ENCODE measurements at places on chromosomes 12 and 14. TPM values are rescaled to one million over a fixed set of nuclear protein-coding genes. Genes with fewer than 3 reads are reported as not detected.

The SERPINA9 gene
- total RNA-seq, result not detected

The TCL1B gene
- not detected for total RNA-seq

The EML1 gene
- total RNA-seq, result 47.8 TPM

The PPP1R36 gene
- total RNA-seq, result 0.51 TPM

DNA sequence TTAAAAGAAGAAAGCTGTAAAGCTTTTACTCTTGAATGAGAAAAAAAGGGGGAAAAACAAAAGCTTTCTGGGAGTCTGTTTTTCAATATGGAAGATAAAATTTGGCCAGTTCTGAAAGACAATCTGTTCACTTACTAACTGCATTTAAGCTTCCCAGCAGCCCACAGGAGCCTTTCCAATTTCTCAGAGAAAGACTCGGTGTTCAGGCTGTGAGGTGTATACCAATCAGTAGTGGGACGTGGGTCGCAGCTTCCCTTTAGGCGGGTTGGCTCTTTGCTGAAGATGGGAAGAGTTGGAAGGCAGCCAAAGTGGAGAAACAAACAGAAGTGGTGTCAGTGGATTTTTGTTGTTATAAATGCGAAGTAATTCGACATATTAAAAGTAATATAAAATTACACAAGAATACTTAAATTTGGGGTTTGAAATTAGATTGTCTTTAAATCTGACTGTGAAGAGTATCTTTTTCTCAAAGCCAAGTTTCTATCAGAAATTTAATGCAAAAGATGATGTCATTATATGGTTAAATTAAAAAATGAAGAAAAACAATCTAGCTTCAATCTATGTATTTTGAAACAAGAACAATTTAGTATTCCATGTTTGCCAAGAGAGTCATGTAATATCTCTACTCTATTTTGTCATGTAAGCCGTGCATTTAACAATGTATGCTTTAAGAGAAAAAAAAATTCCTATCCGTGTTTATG is 590.2 kb upstream of the ATXN7L3B start:
- no peak for DNase-seq
- H3K27me3 ChIP-seq, result no peaks in the 10 kb centered on the region
- H3K27ac ChIP-seq, result no peak overlapping the region

DNA sequence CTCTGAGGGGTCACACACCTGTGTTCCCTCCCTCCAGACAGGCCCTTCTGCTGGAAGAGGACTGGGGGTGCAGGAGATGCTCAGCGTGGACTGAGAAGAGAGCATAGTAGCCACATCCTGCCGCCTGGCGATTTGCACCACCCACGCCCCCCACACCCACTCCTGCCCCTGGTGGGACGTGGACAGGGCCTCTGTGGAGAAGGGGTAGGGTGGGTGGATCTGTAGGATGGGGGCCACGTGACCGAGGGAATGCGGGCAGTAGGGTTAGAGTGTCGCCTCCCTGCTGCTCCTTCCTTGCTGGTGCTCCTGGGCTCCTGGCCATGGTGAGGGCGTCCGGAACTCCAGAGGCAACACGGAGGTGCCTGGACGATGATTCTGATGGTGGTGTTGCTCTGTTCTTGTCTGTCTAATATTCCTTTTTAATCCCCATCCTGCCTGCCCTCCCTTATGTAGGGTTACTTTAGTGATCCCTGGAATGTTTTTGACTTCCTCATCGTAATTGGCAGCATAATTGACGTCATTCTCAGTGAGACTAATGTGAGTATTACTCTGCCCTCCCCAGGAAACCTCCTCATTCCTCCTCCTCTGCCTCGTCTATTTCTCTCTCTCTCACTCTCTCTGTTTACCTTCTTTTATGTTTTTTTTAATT is 161.5 kb upstream of the FKBP4 start:
- H3K27ac ChIP-seq, result no peak overlapping the region
- H3K36me3 ChIP-seq, result no peaks in the 10 kb centered on the region
- H3K27me3 ChIP-seq, result no peaks in the 10 kb centered on the region
- H3K4me3 ChIP-seq, result no peak overlapping the region
- DNase-seq, result no peak
- H3K4me1 ChIP-seq, result no peaks in the 10 kb centered on the region

- H3K4me3 ChIP-seq, result no peak overlapping the region
- H3K27ac ChIP-seq, result no peak overlapping the region
- no peak for DNase-seq
- no peaks in the 10 kb centered on the region for H3K36me3 ChIP-seq
These were observed 7.9 kb upstream of the CEP170B start for GRCh38 chr14:104856869-104857860.

- H3K27ac ChIP-seq, result no peak overlapping the region
- H3K4me1 ChIP-seq, result no peaks in the 10 kb centered on the region
- no peaks in the 10 kb centered on the region for H3K27me3 ChIP-seq
- no peak overlapping the region for H3K4me3 ChIP-seq
- DNase-seq, result no peak
These were observed 68.7 kb downstream of the ARF6 start for GRCh38 chr14:49961270-49962222.

DNA sequence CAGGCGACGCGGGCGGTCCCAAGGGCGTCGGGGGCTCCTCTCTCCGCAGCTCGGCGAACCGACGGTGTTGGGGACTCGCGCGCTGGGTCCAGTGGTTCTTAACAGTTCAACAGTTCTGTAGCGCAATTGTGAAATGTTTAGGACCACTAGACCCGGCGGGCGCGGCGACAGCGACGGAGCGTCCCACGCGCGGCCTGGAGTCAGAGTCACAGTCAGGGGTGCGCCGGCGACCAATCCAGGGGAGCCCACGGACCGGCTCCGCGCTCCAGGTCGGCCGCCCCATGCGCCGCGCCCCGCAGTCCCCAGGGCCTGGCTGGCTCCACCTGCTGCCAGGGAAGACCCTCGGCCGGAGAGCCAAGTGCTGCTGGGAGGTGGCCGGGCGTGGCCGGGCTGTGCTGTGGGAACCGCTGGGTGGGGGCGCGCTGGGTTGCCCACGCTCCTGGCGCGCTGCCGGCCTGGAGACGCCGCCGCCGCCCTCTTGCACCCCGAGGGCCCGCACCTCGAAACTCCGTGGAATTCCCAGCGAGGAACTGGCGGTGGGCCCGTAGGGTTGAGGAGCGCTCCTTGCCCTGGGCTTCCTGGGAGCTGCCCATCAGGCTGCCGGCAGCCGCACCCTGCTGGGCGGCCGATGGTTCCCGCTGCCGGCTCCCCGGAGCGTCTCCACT is 20.9 kb upstream of the KIF26A start:
- H3K4me3 ChIP-seq, result no peak overlapping the region
- no peaks in the 10 kb centered on the region for H3K36me3 ChIP-seq
- peaks cover 28% of the 10 kb centered on the region for H3K27me3 ChIP-seq
- DNase-seq, result no peak

DNA sequence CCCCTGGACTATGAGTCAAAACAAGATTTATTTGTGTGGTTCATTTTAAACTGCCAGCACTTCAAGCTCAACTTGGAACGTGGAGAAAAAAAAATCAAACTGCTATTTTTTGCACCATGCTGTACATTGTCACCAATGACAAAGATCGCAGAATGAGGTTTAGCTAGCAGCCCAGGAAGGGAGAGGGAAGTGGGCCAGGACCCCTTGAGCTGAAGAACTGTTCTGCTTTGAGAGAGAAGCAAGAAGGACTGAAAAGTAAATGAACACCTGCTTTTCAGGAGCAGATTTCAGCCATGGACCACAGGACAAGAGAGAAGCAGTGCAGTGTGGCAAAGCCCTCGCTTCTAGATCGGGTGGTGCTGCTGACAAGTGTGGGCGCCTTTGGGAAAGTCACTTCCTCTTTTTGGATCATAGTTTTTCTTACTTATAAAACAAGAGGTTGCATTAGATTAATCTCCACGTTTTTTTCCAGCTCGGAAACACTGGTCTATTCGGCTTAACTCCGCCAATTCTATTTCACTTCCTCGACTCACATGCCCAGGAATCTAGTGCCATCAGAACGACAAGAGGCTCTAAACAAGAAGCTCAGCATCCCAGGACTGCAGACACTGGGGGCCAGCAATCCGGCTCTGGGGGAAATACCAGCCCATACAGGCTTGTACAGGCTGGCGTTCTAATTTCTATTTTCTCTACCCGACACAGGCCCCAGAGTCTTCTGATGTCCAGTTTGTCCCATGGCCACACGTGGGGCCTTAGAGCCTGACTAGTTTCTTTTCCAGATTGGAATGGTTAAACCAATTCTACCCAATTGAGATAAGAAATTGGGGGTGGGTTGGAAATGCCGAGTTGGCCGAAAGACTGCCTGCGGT is 129.9 kb downstream of the CRACR2A start:
- H3K27me3 ChIP-seq, result no peaks in the 10 kb centered on the region
- no peak for DNase-seq
- H3K36me3 ChIP-seq, result no peaks in the 10 kb centered on the region
- no peaks in the 10 kb centered on the region for H3K4me1 ChIP-seq
- H3K27ac ChIP-seq, result no peak overlapping the region

DNA sequence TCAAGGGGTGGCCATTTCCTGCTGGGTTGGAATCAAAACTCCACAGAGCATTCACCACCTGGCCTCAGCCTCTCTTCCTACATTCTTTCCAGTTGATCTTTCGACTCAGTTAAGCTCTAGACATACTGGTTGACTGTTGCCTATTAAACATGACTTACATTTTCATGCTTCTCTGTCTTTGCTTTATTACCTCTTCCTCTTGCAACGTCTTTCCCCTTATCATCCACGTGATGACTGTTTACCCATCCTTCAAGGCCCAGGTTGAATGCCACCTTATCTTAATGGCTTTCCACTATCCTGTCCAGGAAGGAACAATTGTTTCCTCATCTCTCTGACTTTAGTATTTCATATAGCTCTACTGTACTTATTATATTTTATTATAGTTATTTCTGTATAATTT is 24.4 kb upstream of the CCDC175 start:
- no peak overlapping the region for H3K27ac ChIP-seq
- no peak for DNase-seq
- no peaks in the 10 kb centered on the region for H3K4me1 ChIP-seq
- H3K4me3 ChIP-seq, result no peak overlapping the region

- no peak overlapping the region for H3K4me3 ChIP-seq
- H3K4me1 ChIP-seq, result peaks cover 10% of the 10 kb centered on the region
- H3K27me3 ChIP-seq, result no peaks in the 10 kb centered on the region
- no peak overlapping the region for H3K27ac ChIP-seq
These were observed 3.3 kb downstream of the DCN start for GRCh38 chr12:91179315-91179714.

DNA sequence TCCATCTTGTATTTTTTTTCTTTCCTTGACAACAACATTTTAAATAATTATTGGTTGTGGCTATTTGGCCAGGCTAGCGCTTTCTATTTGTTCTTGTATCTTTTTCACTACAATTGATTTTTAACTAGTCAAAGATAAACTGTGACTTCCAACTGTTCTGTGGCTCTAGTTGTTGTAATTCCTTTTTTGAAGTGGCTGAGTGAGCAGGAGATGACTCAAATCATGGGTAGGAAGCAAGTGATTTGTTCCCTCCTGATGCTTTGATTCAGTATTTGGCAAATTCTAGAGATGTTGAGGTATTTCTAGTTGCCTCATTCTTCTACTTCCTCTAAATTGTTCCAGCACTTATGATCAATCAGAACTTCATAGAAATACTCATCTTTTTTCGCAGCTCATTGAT is 633.5 kb downstream of the RERGL start:
- H3K4me3 ChIP-seq, result no peak overlapping the region
- no peaks in the 10 kb centered on the region for H3K36me3 ChIP-seq
- H3K27me3 ChIP-seq, result no peaks in the 10 kb centered on the region

DNA sequence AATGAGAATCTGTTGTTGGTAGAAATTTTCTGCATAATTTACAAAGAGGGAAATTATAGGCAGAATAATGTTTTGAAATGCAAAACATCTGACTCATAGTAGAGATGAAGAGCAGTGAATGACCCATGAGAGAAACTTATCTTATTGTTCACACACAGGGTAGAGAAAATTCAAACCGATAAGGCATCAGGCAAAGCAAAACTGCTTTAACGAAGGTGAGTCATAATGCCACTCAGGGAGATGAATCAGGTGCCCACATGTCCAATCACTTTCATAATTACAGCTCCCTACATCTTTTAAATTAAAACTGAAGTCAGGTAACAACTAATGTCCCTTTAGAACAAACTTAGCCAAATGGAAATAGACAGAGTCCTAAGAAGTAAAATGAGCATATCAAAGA is 265.6 kb upstream of the GARIN6 start:
- H3K36me3 ChIP-seq, result no peaks in the 10 kb centered on the region
- no peaks in the 10 kb centered on the region for H3K4me1 ChIP-seq
- no peak for DNase-seq
- no peak overlapping the region for H3K27ac ChIP-seq
- H3K4me3 ChIP-seq, result no peak overlapping the region

DNA sequence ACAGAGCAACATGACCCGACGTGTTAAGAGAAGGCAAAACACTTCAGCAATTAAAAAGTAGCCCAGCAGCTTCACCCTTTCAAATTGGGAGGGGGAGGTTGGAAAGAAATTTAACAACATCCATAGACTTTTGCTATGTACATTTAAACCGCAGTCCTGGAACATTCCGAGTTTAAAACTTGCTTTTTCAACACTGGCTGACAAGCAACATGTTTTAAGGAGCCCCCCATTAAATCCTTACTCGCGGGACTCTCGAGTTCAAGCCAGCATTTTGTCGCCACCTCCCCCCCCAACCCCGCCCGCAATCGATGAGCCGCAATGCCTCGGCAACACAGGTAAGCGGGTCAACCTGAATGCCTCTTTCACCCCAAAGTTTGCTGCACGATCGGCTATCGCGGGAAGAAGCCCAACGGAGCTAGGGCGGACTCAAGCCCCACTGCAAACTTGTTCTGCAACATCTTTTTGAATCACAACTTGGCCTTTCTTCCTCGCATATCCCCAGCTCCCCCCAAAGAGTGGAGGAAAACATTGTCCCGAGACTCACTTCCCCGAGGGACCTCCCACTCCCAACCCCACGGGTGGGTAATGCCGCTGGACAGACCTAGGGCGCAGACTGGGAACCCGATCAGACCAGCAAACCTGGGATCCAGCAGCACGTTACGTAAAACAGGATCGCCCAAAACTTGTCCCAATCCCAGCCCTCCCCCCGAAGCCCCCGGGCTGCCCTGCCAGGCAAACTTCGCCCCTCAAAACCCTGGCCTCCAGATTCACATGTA is 777 bp downstream of the ZFP36L1 start:
- peak overlapping the region; percentile 98 for H3K27ac ChIP-seq
- no peaks in the 10 kb centered on the region for H3K27me3 ChIP-seq
- H3K36me3 ChIP-seq, result peaks cover 8% of the 10 kb centered on the region
- DNase-seq, result peak; percentile 39

GRCh38 chr12:22169376-22169775 is 123.4 kb downstream of the CMAS start:
- no peak for DNase-seq
- H3K36me3 ChIP-seq, result no peaks in the 10 kb centered on the region
- H3K27ac ChIP-seq, result no peak overlapping the region

GRCh38 chr12:130156652-130157275 is 5.5 kb upstream of the FZD10 start:
- DNase-seq, result no peak
- H3K27me3 ChIP-seq, result peaks cover 5% of the 10 kb centered on the region
- no peaks in the 10 kb centered on the region for H3K4me1 ChIP-seq
- H3K36me3 ChIP-seq, result no peaks in the 10 kb centered on the region

DNA sequence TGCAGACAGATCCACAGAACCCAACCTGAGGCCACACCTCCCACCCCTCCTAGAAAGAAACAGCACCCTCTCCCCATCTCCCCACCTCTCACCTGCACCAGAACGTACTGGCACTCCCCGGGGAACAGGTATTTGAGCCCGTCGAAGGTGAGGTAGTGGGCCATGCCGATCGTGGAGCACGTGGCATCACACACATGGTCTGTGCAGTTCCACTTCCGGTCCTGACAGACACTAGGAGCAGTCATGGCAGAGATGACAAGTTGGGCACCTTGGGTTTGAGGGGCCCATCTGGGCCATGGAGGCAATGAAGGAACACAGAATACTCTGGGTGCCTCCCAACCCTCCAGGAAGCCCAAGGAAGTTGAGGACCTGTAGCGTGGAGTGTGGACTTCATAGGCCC is 89.5 kb upstream of the ANO2 start:
- H3K4me1 ChIP-seq, result no peaks in the 10 kb centered on the region
- H3K4me3 ChIP-seq, result no peak overlapping the region
- peaks cover 68% of the 10 kb centered on the region for H3K36me3 ChIP-seq
- no peak for DNase-seq
